Mesangial cell (primary cell): ENCODE measurements at places on chromosomes 16 and 17. TPM values are rescaled to one million over a fixed set of nuclear protein-coding genes. Genes with fewer than 3 reads are reported as not detected.

The ATF7IP2 gene
- total RNA-seq = 2.6 and 3.7 TPM in 2 replicates

The HOXB4 gene
- 1.5 and 4.1 TPM in 2 replicates for total RNA-seq

The OR3A2 gene
- not detected in 2 replicates for total RNA-seq

The STAC2 gene
- 0.16 TPM in 1 of 2 replicates, not detected in the other for total RNA-seq

The PDK2 gene
- total RNA-seq = 14.5 and 56.4 TPM in 2 replicates

The KCNH6 gene
- not detected in 2 replicates for total RNA-seq

The ZSCAN32 gene
- total RNA-seq = 7.8 and 10.6 TPM in 2 replicates

The KIF2B gene
- not detected in 2 replicates for total RNA-seq

The DUS2 gene
- 17.7 and 22.5 TPM in 2 replicates for total RNA-seq

The OTOP3 gene
- total RNA-seq = not detected in 2 replicates

The ZNF469 gene
- total RNA-seq = 8.5 and 11.7 TPM in 2 replicates

The APOBR gene
- not detected in 2 replicates for total RNA-seq

The DPEP3 gene
- total RNA-seq = not detected in 2 replicates

The ADAM11 gene
- total RNA-seq = 0.16 and 0.51 TPM in 2 replicates

The CD300LB gene
- not detected in 2 replicates for total RNA-seq

The AURKB gene
- 6.2 and 163 TPM in 2 replicates for total RNA-seq

The PDE6G gene
- 0.65 and 6.6 TPM in 2 replicates for total RNA-seq

The PRRT2 gene
- total RNA-seq = 0.25 and 0.98 TPM in 2 replicates

The CSH2 gene
- not detected in 2 replicates for total RNA-seq

The FSCN2 gene
- 2.4 TPM in 1 of 2 replicates, not detected in the other for total RNA-seq

The FNDC8 gene
- total RNA-seq = not detected in 2 replicates

The MAF gene
- total RNA-seq = 6.8 and 45.8 TPM in 2 replicates

The KRT32 gene
- total RNA-seq = not detected in 2 replicates

The UMOD gene
- total RNA-seq = not detected in 2 replicates

The FDXR gene
- total RNA-seq = 18.9 and 28.9 TPM in 2 replicates

The GCGR gene
- 0.63 TPM in 1 of 2 replicates, not detected in the other for total RNA-seq

The ALOX15 gene
- total RNA-seq = under 0.01 TPM in 1 of 2 replicates, not detected in the other

The CLDN7 gene
- 12.4 and 33.1 TPM in 2 replicates for total RNA-seq

The KRTAP4-3 gene
- total RNA-seq = not detected in 2 replicates

The C16orf86 gene
- total RNA-seq = 7.0 and 10.8 TPM in 2 replicates

The PRSS33 gene
- total RNA-seq = not detected in 2 replicates

The GUCY2D gene
- not detected in 2 replicates for total RNA-seq

The KLHL10 gene
- total RNA-seq = not detected in 2 replicates

The GPRC5C gene
- total RNA-seq = 40.1 and 174 TPM in 2 replicates

The TLCD3B gene
- total RNA-seq = 0.13 and 0.98 TPM in 2 replicates

The KRT16 gene
- total RNA-seq = 0.51 TPM in 1 of 2 replicates, not detected in the other

The C17orf67 gene
- 0.76 and 1.1 TPM in 2 replicates for total RNA-seq

The TBC1D3E gene
- total RNA-seq = 2.9 TPM in 1 of 2 replicates, not detected in the other

The RPH3AL gene
- total RNA-seq = 13.9 and 18.0 TPM in 2 replicates

The RGS11 gene
- 0.33 and 5.2 TPM in 2 replicates for total RNA-seq

The KRTAP1-1 gene
- not detected in 2 replicates for total RNA-seq
